ENCODE measurements at places on chromosomes 2 and 18. TPM values are rescaled to one million over a fixed set of nuclear protein-coding genes. Genes with fewer than 3 reads are reported as not detected.

PRKAG3 gene
- not detected for total RNA-seq

KCNIP3 gene
- total RNA-seq, result 12.5 TPM

MEP1B gene
- 2.6 TPM for total RNA-seq

ALK gene
- total RNA-seq, result 1.2 TPM

CFAP53 gene
- 0.96 TPM for total RNA-seq

BCL11A gene
- 10.1 TPM for total RNA-seq

PHLPP1 gene
- 14.4 TPM for total RNA-seq

TXNDC2 gene
- 5.1 TPM for total RNA-seq

CDCA7 gene
- total RNA-seq, result 2.2 TPM

DCTN1 gene
- total RNA-seq, result 49.8 TPM

ABCG8 gene
- total RNA-seq, result 0.96 TPM
